ENCODE measurements at places on chromosomes 2 and 18.

DNA sequence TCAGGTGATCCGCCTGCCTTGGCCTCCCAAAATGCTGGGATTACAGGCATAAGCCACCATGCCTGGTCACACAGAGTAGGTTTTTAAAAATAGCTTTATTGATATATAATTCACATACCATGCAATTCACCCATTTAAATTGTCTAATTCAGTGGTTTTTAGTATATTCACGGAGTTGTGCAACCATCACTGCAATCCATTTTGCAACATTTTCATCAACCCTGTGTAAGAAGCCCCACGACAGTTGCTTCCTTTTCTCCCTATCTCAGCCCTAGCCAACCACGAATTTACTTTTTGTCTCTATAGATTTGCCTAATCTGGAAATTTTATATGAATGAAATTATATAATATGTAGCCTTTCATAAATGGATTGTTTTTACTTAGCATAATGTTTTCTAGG is 266.4 kb downstream of the NAPG start:
- DNase-seq: no peak

DNA sequence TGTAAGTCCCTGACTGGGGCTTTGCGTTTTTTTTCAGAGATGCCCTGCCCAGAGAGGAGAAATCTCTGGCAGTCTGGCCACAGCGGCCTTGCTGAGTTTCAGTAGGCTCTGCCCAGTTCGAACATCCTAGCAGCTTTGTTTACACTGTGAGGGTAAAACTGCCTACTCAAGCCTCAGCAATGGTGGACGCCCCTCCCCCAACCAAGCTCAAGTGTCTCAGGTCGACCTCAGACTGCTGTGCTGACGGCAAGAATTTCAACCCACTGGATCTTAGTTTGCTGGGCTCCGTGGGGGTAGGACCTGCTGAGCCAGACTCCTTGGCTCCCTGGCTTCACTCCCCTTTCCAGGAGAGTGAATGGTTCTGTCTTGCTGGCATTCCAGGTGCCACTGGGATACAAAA is 31.7 kb downstream of the L3MBTL4 start:
- DNase-seq: no peak

GRCh38 chr2:191167766-191168165 is 17.0 kb upstream of the STAT4 start:
- no peak for DNase-seq

DNA sequence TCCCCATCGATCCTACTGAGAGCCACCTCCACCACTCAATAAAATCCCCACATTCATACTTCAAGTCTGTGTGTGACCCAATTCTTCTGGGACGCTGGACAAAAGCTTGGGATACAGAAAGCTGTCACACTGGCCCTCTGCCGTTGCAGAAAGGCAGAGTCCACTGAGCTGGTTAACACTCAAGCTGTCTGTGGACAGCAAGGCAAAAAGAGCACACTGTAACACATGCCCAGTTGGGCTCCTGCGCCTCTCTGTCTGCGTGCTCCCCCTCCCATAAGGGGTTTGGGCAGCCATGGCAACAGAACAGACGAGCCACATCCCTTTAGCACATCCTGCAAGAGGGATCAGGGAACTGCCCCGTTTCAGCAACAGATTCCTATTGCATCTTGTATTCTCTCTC is 106.9 kb upstream of the RGPD4 start:
- DNase-seq: no peak

DNA sequence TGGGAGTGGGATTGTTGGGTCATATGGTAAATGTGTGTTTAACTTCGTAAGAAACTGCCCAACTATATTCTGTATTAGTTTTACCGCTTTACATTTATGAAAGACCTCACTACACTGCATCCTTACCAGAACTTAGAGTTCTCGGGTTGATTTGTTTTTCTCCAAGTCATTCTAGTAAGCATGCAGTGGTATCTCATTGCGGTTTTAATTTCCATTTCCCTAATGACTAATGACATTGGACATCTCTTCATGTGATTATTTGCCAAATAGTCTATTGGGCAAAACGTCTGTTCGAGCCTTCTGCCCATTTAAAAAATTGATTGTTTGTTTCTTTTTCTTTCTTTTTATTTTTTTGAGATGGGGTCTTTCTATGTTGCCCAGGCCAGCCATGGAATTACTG is 6.8 kb downstream of the FBLN7 start:
- no peak for DNase-seq

DNA sequence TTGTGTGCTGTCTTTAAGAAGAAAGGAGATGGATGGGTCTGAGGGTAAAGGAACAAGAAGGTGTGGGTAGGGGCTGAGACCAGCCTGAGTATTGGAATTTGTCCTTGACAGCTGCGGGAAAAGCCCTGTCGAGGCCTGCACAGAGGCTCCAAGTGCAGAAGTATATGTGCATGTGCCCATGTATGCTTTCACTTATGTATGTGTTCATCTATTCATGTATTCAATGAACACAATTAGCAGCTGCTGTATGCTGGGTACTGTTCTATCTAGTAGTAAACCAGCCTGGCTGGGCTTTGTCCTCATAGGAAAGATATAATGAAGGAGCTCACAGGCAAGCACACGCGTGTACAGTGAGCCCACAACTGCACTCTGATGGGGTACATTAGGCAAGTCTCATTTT is 181.4 kb downstream of the CALCRL start:
- no peak for DNase-seq

DNA sequence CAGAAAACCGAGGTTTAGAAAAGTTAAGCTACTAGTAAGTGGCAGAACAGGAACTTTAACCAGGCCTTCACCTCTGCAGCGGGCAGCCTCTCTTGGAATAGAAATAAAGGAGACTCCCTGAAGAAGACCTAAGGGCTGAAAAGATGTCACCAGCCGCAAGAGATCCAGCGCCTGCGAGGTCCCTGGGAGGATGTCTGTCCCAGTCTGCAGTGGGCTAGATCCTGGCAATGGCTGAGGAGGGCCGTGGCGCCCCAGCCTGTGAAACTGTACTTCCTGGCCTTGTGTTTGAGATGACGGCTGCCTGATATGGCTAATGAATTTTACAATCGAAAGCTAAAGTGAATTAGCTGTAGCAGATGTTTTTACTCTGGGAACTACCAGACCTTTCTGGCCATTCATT is 300.6 kb upstream of the SALL3 start:
- no peak for DNase-seq

GRCh38 chr2:134174711-134175110 is 79.2 kb upstream of the MGAT5 start:
- DNase-seq: no peak

GRCh38 chr2:46143429-46144132 is 153.6 kb upstream of the EPAS1 start:
- DNase-seq: no peak

- DNase-seq: no peak
Observed at GRCh38 chr2:112605926-112606325, 21.5 kb downstream of the CHCHD5 start.

- no peak for DNase-seq
Observed at GRCh38 chr2:63742580-63742976, 99.1 kb upstream of the UGP2 start.

DNA sequence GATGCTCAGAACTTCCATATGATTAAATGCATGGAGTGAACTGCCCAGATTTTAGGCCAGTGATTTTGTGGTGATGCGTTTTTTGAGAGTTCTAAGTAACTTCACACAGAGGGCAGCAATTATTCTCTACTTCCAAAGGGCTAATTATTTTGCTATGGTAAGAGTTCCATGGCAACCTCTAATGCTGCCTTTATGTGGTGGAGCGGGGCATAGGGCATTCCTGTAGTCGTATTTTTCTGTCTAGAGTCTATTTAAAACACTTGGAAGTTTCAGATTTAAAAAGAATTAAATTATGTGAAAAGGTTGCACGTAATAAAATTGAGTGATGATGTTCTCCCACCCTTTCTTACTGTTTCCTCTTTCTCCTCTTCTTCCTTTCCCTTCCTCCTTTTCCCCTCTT is 63.9 kb upstream of the EML6 start:
- no peak for DNase-seq

- DNase-seq: no peak
Observed at GRCh38 chr2:185821467-185821866, 82.9 kb downstream of the FSIP2 start.

- no peak for DNase-seq
Observed at GRCh38 chr2:226403369-226403768, 396.3 kb downstream of the IRS1 start.

DNA sequence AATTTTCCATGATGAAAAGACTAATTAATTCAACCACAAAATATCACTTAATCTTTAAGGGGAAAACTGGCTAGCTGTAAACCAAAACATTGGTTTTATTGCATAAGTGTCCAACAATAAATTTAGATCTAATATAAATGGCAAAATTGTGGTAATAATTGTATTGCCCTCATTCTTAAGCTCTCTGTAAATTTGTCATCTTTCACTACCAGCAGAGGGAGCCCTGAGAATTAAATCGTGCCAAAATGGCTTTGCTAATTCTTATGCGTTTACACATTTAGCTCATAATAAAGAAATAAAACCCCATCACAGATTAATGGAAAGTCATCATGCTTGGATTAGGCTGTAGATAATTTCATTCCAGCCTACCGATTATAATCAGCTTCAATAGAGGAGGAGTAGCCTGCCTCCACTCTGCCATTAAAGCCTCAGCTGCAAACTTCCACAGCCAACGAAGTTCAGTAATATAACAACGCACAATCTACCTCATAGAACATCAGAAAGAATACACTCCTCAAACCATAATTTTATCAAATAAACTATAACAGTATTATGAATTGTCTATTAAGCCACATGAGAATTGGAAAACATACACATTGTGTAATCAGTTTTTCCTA is 70.0 kb upstream of the ATP5MC3 start:
- peak; percentile 20 for DNase-seq

DNA sequence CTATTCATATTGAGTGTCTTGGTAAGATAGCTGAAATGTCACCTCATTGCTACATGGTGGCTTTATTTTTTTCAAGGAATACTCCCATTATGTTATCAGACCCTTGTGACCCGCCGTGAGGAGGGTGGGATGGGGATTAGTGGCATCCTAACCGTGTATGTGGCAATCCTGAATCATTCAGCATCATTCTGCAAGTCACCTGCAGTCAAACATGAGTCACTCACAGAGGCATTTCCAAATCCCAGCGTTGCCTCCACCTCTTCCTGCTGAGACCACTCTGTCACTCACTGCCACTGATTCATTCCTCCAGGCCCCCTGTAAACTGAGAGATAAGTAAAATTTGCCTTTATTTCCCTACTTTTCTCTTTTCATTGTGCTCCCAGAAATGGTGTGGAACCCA is 307.4 kb upstream of the KLHL29 start:
- DNase-seq: no peak

- no peak for DNase-seq
Observed at GRCh38 chr2:143355870-143356269, 226.7 kb downstream of the ARHGAP15 start.

GRCh38 chr2:113842919-113843736 is 46.8 kb upstream of the ACTR3 start:
- no peak for DNase-seq

DNA sequence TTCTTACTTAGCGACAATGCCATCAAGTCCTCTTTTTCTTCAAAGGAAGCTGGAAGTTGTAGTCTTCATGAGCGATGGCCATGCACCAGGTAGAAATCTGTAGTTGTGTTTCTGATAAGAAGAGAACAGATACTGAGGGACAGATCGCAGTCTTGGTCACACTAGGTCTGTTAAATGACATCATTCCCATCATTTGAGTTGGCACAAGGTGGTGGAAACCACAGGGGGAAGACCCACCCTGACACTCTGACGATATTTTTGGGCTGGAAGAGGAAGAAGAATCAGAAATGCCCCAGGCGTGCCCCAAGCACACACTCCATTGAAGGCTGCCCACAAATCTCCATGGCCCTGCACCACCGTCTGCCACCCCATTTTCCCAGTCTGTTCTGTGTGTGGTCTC is 89.0 kb upstream of the BOD1L2 start:
- DNase-seq: no peak

Data from glomerular endothelial cell (primary cell).